ENCODE measurements at places on chromosomes 6 and 20.
A peak's percentile ranks its signal among the peaks of the same experiment; 100 is the strongest.

DNA sequence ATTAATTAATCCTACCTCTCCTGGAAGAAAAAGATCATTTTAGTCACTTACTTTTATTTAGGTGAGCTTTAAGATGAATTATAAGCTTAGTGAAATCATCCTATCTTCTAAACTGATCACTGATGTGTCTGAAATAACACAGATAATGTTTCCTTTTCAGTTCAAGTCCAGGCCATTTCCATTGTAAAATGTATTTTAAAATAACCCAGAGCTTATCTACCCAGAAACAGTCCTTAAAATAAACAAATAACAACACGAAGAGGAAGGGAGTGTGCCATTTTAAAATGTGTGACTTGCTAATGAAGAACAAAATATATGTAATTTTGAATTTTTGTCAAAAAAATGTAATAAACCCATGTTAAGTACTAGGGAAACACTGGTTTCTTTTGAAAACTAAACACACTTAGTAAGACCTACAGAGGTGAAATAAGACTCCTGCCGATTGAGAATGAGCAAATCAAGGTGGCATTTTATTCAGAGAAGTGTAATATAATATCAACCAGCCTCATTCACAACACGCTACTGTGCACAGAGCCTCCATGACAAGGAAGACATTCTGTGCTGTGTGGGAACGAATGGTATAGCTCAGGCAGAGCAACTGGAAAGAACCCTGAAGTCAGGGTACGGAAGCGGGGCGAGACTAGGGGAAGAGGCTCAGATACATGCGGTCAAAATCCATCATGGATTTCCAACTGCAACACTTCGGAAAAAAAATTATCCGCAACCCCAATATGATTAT, 7.7 kb downstream of the LRP11 start:
- DNase-seq = no peak

DNA sequence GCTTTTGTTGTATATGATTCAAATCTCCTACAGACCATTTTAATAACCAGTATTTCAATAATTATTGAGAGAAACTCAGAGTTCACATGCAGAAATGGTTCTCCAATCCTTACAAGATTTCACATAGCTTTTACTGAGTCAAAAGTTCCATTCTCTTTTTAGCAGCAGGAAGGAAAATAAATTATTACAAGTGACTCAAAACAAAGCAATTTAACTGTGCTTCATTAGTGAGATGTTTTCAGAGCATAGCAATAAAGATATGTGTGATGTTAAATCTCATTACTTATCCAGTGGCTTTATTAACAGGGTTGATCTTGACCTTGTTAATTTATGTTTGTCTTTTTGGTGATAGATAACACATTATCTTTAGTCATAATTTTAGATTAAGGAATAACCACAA, 22.0 kb downstream of the KIF13A start:
- no peak for DNase-seq

DNA sequence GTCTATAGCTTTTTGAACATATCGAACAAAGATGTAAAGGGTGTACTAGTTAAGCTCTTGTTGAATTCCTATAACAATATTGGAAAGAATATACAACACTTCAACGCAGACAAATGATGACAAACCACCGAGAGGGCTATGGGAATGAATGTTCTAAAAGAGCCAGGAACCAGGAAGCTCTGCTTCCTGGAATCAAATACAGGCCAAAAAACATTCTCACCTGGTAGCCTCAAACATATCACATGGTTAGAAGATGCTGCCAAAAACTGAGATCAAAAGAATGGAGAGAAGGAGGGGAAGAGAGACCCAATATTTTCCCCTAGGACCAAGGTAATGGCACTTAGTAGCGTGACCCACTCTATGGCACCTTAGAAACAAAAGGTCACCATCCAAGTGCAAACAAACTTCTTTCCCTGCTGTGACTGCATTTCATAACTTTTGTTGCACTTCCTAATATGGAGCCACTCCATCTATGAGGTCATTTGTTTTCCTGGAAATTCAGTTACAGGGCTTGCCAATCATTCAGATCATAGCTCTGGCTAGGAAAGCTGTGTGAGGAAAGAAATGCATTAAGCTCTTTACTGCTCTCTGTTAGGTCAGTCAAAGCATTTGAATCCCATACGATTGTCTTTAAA, 199.2 kb upstream of the NT5E start:
- no peak for DNase-seq

DNA sequence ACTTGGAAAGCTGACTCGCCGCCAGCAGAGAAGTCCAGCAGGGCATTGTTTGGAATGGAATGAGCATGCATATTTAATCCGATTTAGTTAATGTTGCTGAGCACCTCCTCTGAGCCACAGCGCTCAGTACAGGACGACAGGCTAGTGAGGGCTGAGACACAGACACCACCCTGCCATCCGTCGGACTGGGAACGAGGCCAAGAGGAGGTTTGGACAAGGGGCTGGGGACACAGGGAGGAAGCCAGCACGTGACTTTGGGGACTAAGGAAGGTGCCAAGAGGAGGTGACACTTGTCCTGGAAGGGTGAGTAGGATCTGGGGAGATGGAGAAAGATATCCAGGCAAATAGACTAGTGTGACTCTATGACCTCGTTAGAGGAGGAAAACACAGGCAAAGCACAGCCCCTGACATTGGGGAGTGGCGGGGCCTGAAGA, 152.5 kb upstream of the ECI2 start:
- no peak for DNase-seq

DNA sequence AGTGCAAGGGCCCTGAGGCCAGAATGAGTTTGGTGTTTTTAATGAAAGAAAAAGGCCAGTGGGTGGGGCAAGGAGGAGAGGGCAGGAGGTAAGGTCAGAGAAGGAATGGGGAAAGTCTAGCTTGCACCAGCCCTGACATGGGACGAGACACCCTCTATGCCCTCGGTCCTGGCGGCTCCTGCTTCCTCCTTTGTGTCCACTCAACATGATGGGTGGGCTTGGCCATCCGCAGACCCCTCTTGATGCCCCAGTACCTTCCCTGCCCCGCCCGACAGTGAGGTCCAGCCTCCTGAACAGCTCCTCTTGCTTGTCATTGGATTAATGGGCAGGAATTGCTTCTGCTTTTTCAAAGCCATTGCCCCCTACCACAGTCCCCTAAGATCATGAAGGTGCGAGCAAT, 33.6 kb upstream of the ANGPT4 start:
- DNase-seq = no peak

DNA sequence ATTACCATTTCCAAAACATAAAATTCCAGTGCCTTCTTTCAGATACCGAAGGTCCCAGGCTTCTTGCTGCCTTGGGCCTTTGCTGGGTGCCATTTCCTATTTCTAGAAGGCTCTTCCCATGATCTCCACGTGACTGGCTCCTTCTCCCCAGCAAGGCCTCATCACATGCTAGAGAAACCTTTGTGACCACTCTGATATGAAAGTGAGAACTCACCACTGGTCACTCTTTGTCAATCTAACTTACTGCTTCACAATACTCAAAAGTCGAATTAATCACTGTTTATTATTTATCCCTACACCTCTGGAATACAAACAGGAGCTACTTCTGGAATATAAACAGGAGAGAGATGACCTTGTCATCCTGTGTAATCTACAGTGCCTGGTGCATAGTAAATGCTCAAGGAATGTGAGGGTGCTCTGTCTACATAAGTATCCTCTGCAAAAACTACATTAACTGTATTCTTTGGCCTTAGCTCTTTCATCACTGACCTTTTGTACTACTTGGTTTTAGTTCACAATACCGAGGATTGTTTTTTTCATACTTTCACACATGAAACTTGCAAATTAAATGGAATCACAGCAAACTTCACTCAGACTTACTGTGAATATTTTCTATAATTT, 1.6 kb downstream of the STX7 start:
- no peak for DNase-seq

- DNase-seq = peak; percentile 65
Measured at GRCh38 chr20:4592316-4593148, 129.2 kb upstream of the PRND start.

DNA sequence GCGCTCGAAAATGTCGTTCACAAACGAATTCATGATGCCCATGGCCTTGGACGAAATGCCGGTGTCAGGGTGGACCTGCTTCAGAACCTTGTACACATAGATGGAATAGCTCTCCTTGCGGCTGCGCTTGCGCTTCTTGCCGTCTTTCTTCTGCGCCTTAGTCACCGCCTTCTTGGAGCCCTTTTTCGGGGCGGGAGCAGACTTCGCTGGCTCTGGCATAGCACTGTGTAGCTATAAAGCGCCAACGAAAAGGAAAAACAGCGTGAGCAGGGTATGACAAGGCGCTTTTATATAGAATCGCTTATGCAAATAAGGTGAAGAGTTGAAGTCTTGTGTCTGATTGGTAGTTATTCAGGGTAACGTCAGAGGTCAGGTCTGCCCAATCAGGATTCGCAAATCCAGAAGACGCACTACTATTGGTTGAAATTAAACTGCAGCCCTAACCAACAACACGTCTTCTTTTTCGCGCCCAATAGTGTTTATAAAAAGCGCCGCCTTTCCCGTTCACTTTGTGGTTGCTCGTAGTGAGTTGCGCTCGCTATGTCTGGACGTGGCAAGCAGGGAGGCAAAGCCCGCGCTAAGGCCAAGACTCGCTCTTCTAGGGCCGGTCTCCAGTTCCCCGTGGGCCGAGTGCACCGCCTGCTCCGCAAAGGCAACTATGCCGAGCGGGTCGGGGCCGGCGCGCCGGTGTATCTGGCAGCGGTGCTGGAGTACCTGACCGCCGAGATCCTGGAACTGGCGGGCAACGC, 114.8 kb upstream of the PRSS16 start:
- peak; percentile 92 for DNase-seq

DNA sequence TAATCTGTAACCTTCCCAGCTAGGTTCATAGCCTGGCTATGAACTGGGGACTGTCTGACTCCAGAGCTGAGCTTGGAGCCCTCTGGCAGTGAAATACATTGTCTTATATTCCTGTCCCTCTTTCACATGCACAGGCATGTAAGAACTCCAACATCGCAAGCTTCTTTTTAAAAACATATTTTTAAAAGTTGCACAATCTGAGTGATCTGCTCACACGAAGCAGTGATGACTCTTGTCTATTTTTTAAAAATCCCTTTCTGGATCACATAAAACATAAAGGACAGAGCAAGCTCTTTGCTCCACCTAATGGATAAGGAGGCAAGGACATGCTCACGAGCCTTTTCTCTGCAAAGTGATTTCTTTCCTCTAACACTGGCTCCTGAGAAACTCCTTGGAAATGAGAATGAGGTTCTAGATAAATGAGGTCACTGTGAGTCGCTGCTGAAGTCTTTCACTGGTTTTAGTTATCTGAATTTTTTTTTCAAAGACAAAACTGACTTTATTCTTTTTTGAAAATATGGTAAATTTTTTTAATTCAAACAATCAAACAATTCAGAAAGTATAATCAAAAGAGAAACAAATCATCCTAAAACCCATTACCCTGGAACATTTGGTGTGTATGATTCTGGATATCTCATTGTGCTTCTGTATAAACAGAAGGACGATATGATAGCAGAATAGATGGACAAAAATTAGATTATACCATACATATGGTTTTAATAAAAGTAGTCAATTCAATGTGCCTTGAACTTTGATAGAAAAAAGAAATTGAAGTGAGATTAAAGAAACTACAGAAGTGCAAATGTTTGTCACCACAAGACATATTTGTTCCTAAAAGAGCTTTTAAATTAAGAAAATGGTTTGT, 30.8 kb downstream of the IL20RA start:
- DNase-seq = no peak

DNA sequence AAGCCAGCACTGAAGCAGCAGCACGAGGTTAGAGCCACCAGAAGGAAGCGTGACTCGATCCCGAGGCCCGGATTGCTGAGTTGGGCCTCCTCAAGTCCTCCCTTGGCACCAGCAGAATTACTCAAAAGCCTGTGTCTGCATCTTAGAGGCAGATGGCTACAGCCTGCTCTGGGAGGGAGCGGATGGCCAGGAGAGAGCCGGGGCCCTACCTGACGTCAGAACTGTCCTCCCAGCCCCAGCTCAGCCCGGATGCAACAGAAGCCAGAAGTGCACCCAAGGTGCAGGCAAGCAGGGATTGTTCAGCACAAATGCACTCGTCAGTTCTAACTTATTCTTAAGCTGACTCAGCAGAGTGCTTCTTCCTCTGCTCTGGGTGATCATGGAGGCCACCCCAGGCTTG, 155.5 kb upstream of the RPS6KA2 start:
- DNase-seq = no peak

GRCh38 chr6:69164564-69165229, 529.6 kb downstream of the ADGRB3 start:
- DNase-seq = peak; percentile 18

DNA sequence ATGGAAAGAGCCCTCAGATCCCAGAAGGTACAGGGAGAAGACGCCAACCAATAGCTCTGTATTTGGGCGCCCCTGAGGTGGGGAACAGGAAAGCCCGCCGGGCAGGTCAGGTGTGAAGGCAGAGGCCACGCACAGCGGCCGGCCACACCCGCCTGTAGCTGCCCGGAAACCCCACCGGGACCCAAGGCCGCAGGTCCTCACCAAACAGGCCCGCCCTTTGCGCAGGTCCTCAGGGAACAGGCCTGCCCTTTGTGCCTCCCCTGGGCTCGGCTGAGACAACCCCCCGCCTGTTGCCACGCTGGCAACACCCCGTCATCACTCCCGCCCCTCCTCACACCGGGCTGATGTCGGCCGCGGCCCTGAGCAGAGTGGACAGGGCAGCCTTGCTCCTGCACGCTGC, 44.9 kb upstream of the CHRNA4 start:
- DNase-seq = no peak

DNA sequence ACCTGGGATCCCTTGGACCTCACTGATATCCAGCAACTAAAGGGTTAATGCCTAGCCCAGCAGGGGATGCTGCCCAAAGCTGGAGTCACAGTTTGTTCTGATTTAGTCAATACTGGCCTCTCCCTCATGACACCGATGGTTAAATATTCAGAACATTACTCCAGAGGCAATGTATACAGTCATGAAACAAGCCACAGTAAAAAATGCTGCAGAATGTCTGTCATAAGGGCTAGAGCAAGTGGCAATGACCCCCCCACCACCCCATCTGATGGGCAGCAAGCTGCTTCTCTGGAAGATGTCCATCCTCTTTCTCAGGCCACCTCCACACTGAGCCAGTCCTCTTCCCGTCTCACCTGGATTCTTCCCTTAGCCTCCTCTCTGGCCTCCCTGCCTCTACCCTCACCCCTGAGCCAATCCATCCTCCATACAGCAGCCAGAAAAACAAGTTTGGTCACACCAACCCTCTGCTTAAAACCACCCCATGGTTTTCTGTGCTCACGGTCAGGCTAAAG, 99.0 kb upstream of the KCNG1 start:
- DNase-seq = peak; percentile 57

- peak; percentile 35 for DNase-seq
Measured at GRCh38 chr6:31378062-31378720, 21.2 kb upstream of the HLA-B start.

- DNase-seq = no peak
Measured at GRCh38 chr6:83708970-83709747, at the start of gene SNAP91. Gene SNAP91 (minus strand): TSS chr6:83709101. CDS start chr6:83707927, 1,174 bp downstream.

DNA sequence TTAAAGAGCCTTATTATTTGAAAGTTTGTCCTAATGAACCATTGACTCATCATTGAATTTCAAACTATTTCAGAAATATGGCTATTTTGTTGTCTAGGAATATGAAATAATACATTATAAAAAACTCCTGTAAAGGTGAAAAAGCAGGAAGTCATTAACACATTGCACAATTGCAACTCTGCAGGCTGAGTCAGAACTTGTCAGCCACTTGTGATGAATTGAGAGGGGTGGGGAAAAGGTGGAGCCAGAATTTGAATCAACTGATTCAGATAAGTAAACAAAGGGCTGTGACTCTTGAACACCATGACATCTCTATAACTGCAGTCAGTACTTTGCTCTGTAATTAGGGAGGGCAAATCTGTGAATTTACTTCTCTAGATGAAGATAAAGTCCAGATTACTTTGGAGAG, 6.0 kb downstream of the C6orf141 start:
- DNase-seq = peak; percentile 75

GRCh38 chr6:91865889-91866288, 1279.0 kb upstream of the MAP3K7 start:
- no peak for DNase-seq

GRCh38 chr6:82072751-82073150, 174.8 kb downstream of the IBTK start:
- no peak for DNase-seq

Measured in Calu3 (cell line).